ENCODE measurements at places on chromosomes 2 and 18. TPM values are rescaled to one million over a fixed set of nuclear protein-coding genes. Genes with fewer than 3 reads are reported as not detected.

DNA sequence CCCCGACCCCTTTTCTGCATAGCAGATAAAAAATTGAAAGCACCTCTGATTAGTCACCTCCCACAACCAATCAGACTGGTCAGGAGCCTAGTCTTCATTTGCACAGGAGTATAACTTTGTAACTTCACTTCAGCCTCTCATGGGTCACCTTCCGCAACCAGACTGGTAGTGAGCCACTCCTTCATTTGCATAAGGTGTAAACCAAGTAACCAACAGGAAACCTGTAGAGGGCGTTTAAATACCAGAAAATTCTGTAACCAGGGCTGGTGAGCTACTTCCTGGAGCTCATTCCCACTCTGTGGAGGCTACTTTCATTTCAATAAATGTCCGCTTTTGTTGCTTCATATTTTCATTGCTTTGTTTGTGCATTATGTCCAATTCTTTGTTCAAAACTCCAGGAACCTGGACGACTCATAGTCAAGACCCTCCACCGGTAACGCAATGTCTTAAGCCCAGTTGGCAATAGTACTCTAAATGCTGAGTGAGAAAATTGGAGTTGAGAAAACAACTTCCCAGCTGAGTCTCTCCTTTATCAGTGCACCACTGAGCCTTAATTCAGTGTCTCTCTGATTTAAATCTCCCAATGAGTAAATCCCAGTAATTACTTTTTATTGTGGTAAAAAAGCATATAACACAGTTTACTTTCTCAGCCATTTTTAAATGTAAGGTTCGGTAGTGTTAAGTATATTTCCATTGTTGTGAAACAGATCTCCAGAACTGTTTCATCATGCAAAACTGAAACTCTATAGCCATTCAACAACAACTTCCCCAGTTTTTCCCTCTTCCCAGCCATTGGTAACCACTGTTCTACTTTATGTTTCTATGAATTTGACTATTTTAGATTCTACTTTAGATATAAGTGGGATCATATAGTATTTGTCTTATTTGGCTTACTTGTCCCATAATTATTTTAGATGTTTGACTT, 392.7 kb upstream of the SLC8A1 start:
- ATAC-seq, result no peak

GRCh38 chr2:219116776-219117646, 43.6 kb downstream of the NHEJ1 start:
- no peak for ATAC-seq

- peak; percentile 38 for ATAC-seq
Observed at GRCh38 chr18:52343731-52344340, 3.8 kb downstream of the DCC start.

DNA sequence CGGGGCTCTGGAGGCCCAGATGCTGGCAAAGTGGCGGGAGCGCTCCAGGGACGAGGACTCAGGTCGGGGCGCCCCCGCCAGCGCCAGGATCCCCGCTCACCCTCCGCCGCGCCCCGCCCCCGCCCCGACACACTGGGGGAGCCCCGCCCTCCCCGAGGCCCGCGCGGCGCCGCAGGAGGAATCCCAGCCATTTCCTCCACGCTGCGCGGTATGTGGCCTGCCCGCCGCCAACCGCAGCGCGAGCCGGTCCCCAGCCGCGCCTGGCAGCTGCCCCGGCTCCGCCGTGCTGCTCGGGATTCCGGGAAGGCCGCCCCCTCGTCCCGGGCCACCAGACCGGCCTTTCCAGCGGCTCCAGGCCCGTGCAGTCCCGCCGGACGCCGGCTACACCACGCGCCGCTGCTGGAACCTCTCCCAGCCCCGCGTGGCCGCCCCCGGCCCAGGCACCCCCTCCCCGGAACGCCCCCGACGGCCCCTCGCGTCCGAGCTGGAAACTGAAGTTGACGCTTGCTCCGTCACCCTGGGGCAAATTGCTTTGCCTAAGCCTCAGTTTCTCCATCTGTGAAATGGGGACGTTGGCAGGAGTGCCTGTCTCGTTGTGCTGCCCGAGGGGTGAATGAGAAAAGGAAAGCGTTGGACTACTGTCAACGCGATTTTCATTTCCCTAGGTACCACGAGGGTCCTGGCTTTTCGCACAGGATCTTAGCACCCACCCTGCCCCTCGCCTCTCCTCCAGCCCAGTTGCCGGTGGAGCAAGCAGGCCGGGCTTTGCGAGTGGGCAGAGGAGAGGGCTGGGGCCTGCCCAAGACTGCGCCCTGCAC, 53.6 kb downstream of the PKDCC start:
- ATAC-seq, result no peak

GRCh38 chr2:119440873-119441272, 9.2 kb downstream of the TMEM37 start:
- no peak for ATAC-seq

Gene C1GALT1C1L
- 0.64 TPM for total RNA-seq

GRCh38 chr2:13255485-13255884, 538.7 kb downstream of the TRIB2 start:
- no peak for ATAC-seq

Data from motor neuron (in vitro differentiated cells).